ENCODE measurements at places on chromosomes 12 and 14. TPM values are rescaled to one million over a fixed set of nuclear protein-coding genes. Genes with fewer than 3 reads are reported as not detected.

- DNase-seq, result no peak
Measured at GRCh38 chr12:122206111-122206881, 2.8 kb downstream of the B3GNT4 start.

DNA sequence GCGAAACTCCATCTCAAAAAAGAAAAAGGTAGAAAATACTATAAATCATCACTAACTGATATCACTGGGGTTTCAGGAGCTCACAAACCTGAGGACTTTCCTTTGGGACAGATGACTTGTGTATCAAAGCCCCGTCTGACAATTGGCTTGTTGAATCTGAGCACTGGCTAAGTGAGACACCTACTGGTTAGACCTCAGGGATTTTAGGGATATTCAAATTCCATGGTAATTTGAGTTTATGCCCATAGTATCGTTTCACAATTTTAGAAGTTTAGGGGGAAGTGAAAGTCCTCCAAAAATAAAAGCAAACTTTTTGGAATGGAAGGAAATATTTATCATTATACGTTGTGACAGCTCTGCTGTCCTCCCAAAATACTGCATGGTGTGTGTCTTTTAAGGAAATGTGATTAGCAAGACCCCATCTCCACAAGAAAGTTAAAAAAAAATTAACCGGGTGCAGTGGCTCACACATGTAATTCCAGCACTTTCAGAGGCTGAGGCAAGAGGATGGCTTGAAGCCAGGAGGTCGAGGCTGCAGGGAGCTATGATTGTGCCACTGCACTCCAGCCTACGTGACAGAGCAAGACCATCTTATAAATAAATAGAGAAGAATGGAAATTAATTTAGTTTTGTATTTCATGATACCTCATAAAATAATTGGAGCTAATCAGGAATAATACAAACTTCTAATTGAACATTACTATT is 49.2 kb downstream of the FBXL14 start:
- DNase-seq, result no peak

DNA sequence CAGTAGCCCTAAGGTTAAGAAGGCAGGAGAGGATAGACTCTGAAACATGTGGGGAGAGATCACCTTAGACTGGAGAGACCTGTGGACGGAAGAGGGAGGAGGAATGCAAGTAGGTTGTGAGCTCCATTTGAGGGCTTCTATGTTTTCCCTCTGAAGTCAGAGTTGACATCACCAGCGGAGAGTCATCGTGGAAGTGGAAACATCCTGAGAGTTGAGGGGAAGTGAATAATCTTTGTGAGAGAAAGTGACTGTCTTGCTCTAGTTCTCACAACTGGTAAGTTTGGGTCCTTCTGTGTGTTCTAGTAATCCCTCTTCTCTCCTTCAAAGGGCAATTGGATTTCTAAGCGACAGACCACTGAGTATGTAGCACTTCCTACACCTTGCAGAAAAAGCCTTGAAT is 103.6 kb upstream of the CCND2 start:
- DNase-seq, result no peak

KRT85 gene
- total RNA-seq, result not detected

CDCA4 gene
- total RNA-seq, result 11.1 TPM

GABARAPL1 gene
- total RNA-seq, result 60.7 TPM

GRCh38 chr12:79441534-79441933 is 249.2 kb downstream of the PAWR start:
- no peak for DNase-seq

DHRS4L2 gene
- 1.9 TPM for total RNA-seq

GRCh38 chr12:113740699-113741098 is 225.4 kb downstream of the RBM19 start:
- DNase-seq, result no peak

DNA sequence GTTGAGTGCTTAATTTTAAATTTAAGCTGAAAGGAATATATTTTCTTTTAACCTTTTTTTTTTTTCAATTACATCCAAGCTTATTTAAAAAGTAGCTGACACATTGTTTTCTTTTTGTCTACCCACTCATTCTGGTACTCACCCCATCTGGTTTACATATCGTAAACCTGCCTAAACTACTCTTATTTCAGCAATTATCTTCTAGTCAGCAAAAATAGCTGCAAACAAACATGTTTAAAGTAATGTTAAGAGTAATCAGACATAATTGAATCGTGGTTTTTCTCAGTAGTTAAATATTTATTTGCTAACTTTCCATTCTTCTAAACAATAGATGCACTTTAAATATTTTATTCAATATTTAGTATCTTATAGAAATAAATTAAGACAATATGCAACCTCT is 492.7 kb upstream of the MGAT4C start:
- DNase-seq, result no peak

ADCY4 gene
- total RNA-seq, result 1.4 TPM

GRCh38 chr12:3631272-3631637 is 121.7 kb downstream of the CRACR2A start:
- DNase-seq, result no peak

DNA sequence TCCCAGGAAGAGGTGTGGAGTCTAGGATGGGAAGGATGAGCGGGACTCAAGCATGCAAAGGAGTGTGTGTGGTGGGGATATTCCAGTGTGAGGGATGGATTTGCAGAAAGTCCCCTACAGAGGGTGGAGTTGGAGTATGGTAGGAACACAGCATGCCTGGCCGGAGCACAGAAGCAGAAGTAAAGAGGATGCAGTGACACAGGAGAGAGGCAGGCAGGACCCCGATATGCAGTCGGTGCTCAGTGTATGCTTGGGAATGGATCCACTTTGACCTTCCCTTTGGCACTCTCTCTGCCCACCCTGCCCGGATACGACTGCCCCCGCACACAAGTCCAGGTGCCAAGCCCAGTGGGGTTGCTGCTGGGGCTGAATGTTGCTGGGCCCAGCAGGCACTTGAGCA is 21.3 kb downstream of the WSCD2 start:
- no peak for DNase-seq

MMAB gene
- total RNA-seq, result 10.8 TPM

GRCh38 chr14:31297701-31298344 is 90.2 kb upstream of the HECTD1 start:
- DNase-seq, result no peak

ZBTB42 gene
- total RNA-seq, result 0.94 TPM

DNA sequence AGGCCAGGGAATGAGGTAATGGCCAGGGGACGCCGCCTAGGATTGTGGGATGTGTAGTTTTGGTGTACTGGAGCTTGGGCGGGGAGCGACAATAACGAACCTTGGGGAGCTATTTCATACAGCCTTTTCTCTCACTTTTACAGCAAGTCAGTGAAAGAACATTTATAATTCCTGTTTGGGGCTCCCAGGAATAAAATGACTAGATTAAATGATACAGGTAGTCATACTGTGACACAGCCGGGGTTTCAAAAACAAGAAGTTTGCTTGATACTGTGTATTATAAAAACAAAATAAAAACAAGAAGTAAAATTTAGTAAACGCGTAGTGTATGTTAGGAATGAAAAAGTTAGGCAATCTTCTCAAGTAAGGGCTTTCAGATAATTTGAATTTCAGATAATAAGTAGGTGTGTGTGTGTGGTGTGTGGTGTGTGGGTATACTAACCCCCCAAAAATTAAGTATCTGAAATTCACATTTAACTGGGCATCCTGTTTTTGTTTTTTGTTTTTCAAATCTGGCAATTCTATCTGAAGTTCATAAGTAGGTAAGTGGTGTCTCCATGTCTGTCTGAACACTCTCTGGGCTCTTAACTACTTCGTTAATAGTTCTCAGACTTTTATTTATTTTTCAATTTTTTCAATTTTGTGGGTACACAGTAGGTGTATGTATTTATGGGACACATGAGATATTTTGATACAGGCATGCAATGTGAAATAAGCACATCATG is 458 bp upstream of the DCTN2 start:
- no peak for DNase-seq

- DNase-seq, result no peak
Measured at GRCh38 chr14:100591453-100592371, 4.5 kb upstream of the BEGAIN start.

ZNF384 gene
- total RNA-seq, result 15.1 TPM

WDR89 gene
- total RNA-seq, result 45.7 TPM

DNA sequence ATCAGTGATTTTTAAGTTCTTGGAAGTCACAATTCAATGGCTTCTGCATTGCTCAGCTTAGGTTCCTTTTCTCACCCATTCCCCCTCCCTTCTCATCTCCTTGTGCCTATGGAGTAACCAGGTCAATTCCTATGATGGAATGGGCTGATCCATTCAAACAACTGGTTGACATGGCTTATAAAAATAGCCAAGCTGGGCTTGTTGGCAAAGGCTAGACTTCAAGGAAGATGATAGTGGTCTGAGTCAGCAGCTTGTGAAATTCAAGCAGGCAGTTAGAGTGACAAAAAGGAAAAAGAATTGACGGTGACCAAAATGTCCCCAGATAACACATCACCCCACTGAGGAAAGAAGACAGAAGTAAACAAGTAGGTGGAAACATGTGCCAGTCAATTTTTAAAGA is 119.9 kb upstream of the PCED1B start:
- no peak for DNase-seq

DPF3 gene
- total RNA-seq, result 5.3 TPM

DNA sequence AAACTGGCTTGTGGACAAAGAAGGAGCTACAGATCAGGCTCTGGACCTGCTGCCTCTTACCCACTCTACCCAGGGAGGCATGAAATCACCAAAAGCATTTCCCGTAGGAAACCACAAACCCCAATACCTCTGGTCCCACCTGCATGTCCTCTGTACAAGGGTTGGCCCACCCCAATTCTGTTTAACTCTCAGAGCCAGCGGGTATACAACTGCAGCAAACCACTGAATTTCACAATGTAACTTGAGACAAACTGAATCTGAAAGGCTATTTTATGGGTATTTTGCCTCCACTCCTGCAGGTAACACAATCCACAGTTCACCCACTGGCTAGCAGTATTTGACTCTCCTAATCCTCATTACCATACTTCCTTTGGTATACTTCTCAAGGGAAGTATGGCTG is 16.5 kb downstream of the SIX1 start:
- no peak for DNase-seq

TAS2R7 gene
- total RNA-seq, result 1.1 TPM

Data from occipital lobe (tissue), 3 donors.